ENCODE measurements at places on chromosomes 12 and 14.
A peak's percentile ranks its signal among the peaks of the same experiment; 100 is the strongest.

- DNase-seq: no peak
Measured at GRCh38 chr14:57375156-57375555, 15.2 kb upstream of the NAA30 start.

DNA sequence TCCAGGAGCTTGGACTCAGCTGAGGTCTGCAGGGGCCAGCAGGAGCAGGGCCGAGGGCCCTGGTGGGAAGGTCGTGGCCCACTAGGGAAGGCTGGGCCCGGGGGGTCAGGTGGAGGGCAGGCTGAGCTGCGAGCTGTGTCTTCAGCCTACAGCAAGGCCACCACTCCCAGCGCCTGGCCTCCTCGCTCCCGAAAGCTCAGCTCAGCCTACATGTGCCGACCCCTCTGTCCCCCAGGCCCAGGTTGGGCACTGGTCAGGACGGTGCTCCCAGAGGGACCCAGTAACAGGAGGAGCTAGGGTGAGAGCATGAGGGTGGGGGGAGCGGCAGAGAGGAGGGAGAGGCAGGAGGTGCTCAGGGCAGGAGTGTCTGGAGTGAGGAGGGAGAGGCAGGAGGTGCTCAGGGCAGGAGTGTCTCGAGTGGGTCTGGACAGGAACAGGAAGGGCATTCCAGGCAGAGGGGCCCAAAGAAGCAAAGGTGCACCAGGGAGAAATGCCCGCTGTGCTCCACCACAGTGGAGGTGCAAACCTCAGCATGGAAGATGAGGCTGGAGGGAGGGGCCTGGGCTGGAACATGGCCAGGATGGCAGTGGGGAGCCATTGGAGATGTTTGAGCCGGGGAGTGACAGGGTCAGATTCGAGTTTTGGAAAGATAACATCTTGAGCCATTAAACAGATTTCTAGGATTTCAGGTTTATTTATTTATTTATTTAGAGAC lies 29.1 kb upstream of the GPR132 start:
- no peak for DNase-seq

GRCh38 chr14:23362200-23362599 lies 2.8 kb downstream of the EFS start:
- no peak for DNase-seq

GRCh38 chr12:52442600-52443061 lies 8.5 kb upstream of the KRT75 start:
- no peak for DNase-seq

DNA sequence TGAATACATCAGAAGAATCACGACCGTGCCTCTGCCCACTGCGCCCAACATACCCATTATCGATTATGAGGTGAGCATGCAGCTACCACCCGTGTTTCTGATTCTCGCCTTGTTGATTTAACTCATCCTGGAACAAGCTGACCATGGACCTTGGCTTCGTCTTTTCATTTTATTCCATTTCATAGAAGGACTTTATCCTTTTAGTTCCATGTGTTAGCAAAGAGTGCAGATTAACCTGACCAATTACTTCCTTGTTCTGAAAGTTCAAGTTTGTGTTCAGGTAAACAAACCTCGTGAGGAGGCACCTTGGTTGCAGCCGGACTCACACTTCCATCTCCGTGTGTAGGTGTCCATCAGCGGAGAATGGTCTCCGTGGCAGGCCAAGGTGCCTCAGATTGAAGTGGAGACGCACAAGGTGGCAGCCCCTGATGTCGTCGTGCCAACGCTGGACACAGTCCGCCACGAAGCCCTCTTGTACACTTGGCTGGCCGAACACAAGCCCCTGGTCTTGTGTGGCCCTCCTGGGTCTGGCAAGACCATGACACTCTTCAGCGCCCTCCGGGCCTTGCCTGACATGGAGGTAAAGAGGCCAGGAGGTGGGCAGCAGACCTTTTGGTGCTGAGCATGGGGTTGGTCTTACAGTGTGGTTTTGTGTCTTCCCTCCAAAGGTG lies 52.2 kb downstream of the DYNC1H1 start:
- DNase-seq: no peak

- DNase-seq: no peak
Measured at GRCh38 chr12:104602406-104602805, 145.7 kb downstream of the CHST11 start.

DNA sequence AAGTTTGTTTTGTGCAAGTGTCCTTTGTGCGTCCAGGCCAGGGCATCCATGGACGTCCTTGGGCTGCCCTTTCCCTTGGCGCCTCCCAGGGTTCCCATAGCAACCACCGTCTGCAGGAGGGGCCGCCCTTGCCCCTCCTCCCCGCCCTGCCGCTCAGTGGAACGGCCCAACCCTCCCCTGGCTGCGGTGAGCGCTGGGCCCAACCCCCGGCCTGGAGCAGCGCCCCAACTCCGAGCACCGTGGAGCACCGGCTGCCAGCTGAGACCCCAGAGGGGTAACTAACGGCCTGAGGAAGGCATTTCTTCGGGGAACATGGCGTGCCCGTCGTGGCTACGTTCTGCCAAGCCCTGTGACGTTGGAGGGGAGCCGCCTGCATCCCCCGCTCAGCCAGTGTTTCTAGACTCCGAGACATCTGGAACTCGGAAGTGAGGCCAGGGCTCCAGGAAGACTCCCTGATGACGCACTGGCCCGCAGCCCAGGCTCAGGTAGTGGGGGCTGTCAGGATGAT lies 5.3 kb upstream of the ACACB start:
- peak; percentile 70 for DNase-seq

DNA sequence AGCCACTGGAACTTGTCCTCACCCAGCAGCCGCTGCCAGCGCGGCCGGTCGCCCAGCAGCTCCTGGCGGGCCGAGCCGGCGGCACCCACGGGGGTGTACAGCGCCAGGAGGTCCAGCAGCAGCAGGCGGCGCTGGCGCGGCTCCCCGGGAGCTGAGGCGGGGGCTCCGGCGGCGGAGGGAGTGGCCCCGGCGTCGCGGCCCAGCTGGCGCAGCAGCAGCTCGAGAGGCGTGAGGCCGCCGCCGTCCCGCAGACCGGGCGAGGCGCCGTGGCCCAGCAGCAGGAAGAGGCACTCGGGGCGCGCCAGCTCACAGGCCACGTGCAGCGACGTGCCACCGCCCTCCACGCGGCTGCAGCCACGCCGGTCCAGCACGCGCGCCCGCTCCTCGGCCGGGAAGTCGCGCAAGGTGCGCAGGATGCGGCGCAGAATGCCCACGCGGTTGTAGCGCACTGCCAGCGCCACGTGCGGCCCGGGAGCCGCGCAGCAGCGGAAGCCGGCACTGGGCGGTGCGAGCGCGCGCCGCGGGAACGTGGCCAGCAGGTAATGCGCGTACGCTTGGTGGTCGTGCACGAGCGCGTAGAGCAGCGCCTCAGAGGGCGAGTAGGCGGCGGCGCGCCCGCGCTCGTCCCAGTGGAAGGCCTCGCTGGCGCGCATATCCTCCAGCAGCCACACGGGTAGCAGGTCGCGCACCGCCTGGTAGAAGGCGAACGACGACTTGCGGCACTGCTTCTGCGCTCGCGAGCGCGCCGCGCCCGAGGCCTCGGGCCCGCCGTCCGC lies 2.3 kb downstream of the ANKRD9 start:
- DNase-seq: no peak

- DNase-seq: no peak
Measured at GRCh38 chr12:50282721-50283228, 545 bp downstream of the LIMA1 start.
